Astrocyte (in vitro differentiated cells and primary cell): ENCODE measurements at places on chromosomes 1 and 21. TPM values are rescaled to one million over a fixed set of nuclear protein-coding genes. Genes with fewer than 3 reads are reported as not detected.
A peak's percentile ranks its signal among the peaks of the same experiment; 100 is the strongest.

DNA sequence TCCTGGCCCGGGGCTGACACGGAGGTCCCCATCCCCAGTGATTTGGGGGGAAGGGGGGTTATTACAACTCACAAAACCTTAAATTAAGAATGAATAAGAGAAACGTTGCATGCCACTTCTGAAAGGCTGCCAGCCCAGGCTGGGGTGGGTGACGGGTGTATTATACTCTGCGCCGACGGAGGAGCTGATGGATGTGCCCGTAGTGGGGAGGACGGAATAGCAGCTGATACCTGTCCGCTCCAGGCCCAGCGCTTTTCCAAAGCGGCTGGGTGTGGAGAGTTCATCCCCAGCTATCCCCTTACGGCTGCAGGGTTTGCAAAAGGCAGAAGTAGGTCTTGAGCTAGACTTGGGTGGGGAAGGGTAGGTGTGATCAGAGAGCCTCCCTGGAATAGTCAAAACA is 63.8 kb upstream of the CASZ1 start:
- no peak overlapping the region for H3K27ac ChIP-seq
- no peaks in the 10 kb centered on the region for H3K4me1 ChIP-seq
- DNase-seq, result no peak
- peaks cover 42% of the 10 kb centered on the region for H3K27me3 ChIP-seq

Gene USF1
- total RNA-seq, result 61.3 and 70.1 TPM in 2 replicates

DNA sequence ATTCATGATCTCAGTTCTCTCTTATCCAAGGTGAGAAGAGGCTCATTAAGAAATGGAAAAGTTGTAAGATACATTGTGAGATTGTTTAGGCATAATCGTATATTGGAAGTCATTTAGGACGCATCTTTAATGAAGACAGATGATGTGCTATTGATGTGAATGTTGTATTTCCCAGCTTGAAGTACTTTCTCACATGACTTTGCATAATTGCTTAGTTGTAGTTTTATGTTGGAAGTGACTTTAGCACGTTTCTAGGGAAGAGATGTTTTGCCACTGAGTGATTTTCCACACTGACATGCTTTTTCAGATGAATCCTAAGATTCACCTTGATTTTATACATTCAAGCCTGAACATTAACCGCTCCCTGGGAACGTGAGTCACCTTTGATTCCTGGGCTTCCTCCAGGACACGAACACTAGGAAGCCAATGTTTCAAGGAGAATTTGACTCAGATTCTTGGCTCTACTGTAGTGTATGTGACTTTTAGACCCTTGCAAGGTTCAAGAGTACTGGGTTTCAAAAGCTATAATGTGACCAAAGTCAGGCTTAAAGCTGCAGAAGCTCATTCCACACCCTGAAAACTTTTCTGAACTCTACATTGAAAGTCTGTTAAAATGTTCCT is 27.9 kb downstream of the ANGEL2 start:
- DNase-seq, result peak; percentile 68
- peaks cover 6% of the 10 kb centered on the region for H3K4me1 ChIP-seq
- no peak overlapping the region for H3K4me3 ChIP-seq
- no peaks in the 10 kb centered on the region for H3K27me3 ChIP-seq
- H3K27ac ChIP-seq, result no peak overlapping the region

DNA sequence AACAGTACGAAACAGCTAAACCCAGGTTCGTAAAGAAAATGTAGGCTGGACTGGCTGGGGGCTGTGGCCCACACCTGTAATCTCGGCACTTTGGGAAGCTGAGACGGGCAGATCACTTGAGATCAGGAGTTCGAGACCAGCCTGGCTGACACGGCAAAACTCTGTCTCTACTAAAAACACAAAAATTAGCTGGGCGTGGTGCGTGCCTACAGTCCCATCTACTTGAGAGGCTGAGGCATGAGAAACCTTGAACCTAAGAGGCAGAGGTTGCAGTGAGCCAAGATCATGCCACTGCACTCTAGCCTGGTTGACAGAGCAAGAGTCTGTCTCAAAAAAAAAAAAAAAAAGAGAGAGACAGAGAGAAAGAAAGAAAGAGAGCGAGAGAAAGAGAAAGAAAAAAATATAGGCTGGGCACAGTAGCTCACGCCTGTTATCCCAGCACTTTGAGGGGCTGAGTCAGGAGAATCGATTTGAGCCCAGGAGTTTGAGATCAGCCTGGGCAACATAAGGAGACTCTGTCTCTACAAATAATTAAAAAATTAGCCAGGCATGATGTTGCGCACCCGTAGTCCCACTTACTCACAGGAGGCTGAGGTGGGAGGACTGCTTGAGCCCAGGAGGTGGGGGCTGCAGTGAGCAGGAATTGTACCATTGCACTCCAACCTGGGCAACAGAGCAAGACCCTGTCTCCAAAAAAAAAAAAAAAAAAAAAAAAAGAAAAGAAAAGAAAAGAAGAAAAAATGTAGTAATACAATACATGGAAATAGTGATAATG is 35.7 kb downstream of the CAPZB start:
- H3K4me1 ChIP-seq, result peaks cover 75% of the 10 kb centered on the region
- H3K27me3 ChIP-seq, result no peaks in the 10 kb centered on the region
- no peak for DNase-seq
- H3K4me3 ChIP-seq, result peak overlapping the region; percentile 21
- no peaks in the 10 kb centered on the region for H3K36me3 ChIP-seq
- peak overlapping the region; percentile 85 for H3K27ac ChIP-seq

DNA sequence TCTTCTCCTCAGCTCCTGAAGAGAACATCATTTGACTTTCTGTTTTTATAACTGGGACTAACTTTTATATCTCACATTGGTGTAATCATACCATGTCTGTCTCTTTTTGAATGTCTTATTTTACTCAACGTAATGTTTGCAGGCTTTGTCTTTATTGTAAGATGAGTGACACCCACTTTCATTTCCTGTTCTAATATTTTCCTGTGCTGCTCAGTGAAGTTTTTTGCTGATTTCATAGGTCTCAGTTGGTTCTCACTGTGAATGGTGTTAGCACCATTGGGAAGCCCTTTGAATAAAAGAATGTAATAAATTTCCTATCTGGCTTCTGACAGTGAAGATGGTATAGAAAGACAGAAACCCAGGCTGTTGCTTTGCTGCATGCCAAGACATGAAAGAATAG is 84.0 kb downstream of the RAVER2 start:
- peaks cover 14% of the 10 kb centered on the region for H3K36me3 ChIP-seq
- no peaks in the 10 kb centered on the region for H3K27me3 ChIP-seq
- no peak for DNase-seq
- H3K4me3 ChIP-seq, result no peak overlapping the region
- H3K27ac ChIP-seq, result no peak overlapping the region
- H3K4me1 ChIP-seq, result no peaks in the 10 kb centered on the region
